ENCODE measurements at places on chromosomes 12 and 14.
A peak's percentile ranks its signal among the peaks of the same experiment; 100 is the strongest.

GRCh38 chr14:80663541-80663940, 278.0 kb downstream of the CEP128 start:
- no peak for DNase-seq

DNA sequence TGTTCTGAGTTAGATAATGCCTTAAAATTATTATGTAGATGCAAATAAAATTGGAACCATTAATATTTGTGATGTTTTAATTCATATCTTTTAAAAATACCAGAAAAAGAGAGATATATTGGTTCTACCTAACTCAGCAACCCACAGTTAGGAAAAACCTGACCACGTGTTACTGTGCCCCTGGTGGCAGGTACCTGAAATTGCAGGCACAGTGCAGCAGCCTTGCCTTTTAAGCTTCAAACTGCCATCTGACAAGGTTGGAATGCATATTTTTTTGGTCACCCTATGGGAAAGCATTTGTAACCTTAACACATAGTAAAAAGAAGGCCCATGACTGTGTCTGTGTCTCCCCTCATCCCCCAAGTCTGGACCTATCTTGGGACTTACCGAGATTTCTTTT, 109.4 kb upstream of the NOS1 start:
- DNase-seq, result no peak

- no peak for DNase-seq
Measured at GRCh38 chr14:96303981-96304380, 48.0 kb downstream of the BDKRB1 start.

- no peak for DNase-seq
Measured at GRCh38 chr14:73234029-73234428, 3.3 kb upstream of the PAPLN start.

DNA sequence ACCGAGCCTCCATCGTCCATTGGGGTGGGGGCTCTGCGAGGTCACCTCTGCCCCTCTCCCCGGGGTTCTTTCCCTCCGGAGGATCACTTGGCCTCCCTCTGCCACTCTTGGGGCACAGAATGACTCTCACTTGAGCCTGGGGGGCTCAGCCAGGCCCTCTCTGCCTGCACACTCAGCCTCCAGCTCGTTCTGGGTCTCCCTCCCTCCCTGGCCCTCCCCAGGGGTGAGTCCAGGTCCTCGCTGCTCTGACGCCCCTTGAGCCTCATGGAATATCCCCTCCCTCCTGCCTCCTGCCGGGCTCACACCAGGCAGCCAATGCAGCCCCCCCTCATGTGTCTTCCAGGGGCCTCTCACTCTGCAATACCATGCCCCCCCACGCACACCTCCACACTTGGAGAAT, 17.7 kb upstream of the SFSWAP start:
- no peak for DNase-seq

GRCh38 chr14:44763356-44763755, 198.4 kb downstream of the KLHL28 start:
- DNase-seq, result no peak

DNA sequence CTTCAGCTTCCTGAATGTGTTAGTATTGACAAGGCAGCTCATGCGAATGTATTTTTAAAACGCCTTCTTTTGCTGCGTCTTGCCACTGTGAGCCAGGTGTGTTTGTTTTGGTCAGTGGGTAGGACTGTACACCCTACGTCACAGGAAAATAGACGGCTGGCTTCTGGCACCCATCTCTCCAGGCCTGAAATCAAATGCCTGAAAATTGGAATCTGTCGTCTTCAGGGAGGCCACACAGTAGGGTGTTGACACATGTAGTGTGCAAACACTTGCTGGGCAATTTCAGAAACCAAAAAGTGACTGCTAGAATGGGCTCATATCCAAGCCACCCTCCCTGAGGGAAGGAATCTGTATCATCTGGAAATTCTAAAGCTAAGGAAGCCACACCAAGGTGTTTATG, 209.3 kb downstream of the TTC8 start:
- DNase-seq, result peak; percentile 63

DNA sequence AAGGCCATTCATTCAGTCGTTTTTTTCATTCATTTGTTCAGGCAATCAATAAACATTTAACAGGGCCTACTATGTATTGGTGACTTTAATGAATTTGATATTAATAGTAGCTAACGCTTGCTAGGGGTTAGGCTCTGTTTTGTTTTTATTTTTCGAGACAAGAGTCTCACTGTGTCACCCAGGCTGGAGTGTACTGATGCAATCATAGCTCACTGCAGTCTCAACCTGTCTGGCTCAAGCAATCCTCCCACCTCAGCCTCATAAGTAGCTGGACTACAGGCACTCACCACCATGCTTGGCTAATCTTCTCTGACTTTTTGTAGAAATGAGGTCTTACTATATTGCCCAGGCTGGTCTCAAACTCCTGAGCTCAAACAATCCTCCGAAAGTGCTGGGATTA, 25.6 kb upstream of the MED13L start:
- DNase-seq, result no peak

DNA sequence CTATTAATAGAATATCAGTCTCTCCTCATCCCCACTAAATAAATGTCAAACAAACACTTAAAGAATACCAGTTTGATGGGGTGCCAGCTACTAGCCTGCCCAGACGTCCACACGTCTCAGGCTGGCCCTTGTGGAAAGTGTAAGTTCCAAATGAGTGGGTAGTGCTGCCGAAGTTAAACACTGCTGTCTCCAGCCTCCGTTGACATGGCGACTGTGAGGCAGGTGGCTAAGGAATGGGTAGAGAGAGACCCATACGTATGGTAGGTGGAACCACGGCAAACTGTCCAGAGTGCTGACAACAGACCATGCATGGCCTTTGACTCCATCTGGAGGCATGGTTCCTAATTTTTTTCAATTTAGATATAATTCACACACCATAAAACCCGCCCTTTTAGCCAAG, 37.9 kb downstream of the PITPNM2 start:
- peak; percentile 75 for DNase-seq

Data from NCI-H146 (cell line).